ENCODE measurements at places on chromosomes 4 and X.

DNA sequence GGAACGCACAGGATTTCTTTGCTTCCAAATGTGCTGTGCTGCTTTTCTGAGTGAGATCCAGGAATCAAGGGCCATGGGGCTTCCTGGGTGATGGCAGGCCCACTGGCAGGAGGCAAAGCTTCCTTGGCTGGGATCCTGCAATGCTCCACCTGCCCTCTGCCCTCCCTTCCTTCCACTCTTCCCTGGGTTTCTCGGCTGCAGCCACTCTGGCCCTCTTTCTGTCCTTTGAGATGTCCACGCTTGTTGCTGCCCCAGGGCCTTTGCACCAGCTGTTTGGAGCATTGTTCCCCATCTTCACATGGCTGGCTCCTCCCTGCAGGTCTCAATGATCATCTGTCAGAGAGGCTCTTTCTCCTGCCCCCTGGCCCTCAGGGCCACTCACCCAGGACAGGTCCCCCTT lies 78.9 kb downstream of the PSAPL1 start:
- no peak for DNase-seq

GRCh38 chrX:2767631-2768455 lies 16.0 kb downstream of the XG start:
- no peak for DNase-seq

DNA sequence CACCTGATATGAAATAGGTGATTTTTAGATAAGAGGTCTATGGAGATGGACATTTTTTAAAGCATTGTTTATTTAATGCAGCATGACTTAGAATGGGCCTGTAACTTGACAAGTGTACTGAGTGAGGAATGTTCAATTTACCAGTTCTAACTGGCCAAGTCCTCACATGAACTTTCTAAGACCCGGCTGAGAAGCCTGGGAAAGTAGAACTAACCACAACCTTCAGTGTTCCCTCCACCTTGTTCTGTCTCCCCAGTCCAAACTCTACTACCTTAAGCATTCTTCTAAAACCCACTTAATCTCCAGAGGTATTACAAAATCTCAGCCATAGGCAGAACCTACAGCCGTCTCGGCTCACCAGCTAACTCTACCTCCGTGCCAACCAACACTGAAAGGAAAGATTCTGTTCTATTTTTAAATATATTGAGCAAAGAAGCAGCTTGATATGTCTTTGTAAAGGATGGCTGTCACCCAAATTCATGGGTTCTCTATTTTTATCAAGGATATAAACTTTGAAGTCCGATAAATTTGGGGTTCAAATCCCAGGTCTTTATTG lies 6.8 kb downstream of the PPARGC1A start:
- no peak for DNase-seq

- DNase-seq = peak; percentile 19
These were observed 1.1 kb upstream of the TLR3 start for GRCh38 chr4:186067757-186068385.

- DNase-seq = no peak
These were observed 90.8 kb downstream of the COL25A1 start for GRCh38 chr4:109211671-109212070.

DNA sequence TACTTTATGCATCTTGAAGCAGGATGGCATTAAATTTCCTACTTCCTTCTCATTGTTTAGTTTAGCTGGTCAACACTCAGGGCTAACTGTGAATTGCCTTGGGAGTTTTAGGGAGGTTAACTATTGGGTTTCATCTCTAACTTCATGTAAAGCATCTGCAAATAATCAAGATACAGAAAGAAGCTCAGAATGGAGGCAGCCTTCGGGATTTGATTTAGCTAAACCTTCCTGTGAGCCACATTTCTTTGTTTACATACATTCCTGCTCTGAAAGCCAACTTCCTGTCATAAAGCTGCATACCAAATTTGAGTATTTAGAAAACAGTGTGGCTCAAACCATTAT lies 131.7 kb upstream of the PCDH18 start:
- DNase-seq = peak; percentile 7

GRCh38 chrX:42237956-42238355 lies 314.6 kb upstream of the CASK start:
- no peak for DNase-seq

GRCh38 chr4:54227256-54228055 lies 1.6 kb upstream of the PDGFRA start:
- DNase-seq = peak; percentile 72

- no peak for DNase-seq
These were observed 56.4 kb downstream of the IRF2 start for GRCh38 chr4:184417802-184418511.

DNA sequence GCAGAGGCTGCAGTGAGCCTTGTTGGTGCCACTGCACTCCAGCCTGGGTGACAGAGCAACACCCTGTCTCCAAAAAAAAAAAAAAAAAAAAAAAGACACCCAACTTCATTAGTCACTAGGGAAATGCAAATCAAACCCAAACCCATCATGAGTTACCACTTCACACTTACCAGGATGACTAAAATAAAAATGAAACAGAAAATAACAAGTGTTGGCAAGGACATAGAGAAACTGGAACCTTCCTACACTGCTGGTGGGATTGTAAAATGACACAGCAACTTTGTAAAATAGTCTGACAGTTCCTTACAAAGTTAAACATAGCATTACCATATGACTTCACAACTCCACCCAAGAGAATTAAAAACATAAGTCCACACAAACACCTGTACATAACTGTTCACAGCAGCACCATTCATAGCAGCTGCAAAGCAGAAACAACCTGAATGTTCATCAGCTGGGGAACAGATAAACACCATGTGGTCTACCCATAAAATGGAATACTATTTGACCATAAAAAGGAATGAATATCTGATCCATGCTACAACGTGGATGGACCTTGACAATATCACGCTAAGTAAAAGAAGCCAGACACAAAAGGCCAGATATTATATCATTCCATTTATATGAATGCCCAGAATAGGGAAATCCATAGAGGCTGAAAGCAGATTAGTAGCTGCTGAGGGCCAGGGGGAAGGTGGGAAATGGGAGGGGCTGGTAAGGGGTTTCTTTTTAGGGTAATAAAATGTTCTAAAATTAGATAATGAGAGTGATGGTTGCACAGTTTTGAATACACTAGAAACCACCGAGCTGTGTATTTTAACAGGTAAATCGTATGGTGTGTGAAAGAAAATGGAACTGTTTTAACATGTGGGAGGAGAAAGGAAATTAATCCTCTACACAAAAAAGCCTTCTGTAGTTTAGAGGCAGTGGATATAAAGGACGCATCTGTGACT lies 18.3 kb downstream of the CD99L2 start:
- DNase-seq = no peak

DNA sequence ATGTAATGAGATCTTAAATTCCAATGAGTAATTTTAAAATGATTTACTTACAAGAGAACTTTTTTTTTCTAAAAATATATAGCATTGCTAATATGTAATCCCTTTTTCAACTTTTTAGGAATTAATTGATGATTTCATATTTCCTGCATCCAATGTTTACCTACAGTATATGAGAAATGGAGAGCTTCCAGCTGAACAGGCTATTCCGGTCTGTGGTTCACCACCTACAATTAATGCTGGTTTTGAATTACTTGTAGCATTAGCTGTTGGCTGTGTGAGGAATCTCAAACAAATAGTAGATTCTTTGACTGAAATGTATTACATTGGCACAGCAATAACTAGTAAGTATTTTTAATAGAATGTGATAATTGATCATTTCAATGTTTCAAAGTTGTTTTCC lies 113.2 kb downstream of the USP9X start:
- no peak for DNase-seq

GRCh38 chr4:68372588-68372987 lies 22.7 kb upstream of the YTHDC1 start:
- DNase-seq = no peak

DNA sequence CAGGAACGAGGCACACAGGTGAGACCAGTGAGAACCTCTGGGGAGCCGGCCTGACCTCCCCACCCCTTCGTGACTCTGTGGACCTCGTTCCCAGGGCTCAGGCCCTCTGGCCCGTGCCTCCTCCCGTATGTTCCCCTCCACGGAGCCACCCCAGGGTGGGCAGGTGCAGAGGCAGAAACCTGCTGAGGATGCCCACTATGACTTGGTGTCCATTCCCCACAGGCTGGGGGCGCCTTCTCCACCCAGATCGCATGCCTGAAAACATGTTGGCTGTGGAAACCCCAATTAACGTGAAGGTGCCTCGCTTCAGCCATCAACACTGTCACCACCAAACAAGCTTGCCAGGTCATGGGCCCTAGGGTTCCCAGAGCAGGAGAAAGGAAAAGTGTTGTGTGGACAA lies 27.0 kb downstream of the BLOC1S4 start:
- no peak for DNase-seq

DNA sequence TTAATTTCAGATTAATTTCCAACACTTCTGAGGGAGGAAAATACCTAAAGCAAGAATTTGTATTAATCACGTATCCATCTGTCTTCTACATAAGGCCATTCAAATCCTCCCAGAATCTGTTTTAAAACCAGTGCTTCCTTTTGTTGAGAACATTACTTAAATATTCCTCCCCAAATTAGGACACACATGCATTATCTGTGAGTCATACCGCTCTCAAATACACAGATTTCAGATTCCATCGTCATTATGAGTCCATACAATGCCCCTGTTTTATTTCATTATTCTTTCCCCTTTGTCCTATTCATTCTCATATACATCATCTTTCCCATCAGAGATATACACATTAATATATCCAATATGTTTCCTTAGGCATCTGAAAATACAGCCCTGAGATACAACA lies 57.3 kb upstream of the PRSS12 start:
- no peak for DNase-seq

GRCh38 chr4:3355266-3355748 lies 62.5 kb downstream of the RGS12 start:
- no peak for DNase-seq

GRCh38 chr4:150001815-150002214 lies 76.4 kb upstream of the DCLK2 start:
- DNase-seq = no peak

- no peak for DNase-seq
These were observed 11.3 kb upstream of the ARAP2 start for GRCh38 chr4:36255577-36255976.

GRCh38 chr4:3384391-3384770 lies 57.4 kb upstream of the HGFAC start:
- no peak for DNase-seq

DNA sequence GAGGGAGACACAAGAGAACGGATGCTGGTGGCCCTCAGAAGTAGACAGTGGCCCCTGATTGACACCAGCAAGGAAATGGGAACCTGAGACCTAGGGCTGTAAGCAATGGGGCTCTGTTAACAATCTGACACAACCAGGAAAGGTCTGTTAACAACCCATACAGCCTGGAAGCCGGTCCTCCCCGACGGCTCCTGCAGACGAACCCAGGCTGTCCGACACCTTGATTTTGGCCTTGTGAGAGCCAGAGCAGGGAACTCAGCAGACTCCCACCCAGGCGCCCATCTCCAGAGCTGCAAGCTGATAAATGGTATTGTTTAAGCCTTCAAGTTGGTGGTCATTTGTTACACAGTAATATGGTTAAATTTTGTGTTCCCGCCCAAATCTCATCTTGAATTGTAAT lies 10.2 kb upstream of the CYTL1 start:
- DNase-seq = no peak

- DNase-seq = no peak
These were observed 30.5 kb upstream of the TTC29 start for GRCh38 chr4:146976145-146976544.

DNA sequence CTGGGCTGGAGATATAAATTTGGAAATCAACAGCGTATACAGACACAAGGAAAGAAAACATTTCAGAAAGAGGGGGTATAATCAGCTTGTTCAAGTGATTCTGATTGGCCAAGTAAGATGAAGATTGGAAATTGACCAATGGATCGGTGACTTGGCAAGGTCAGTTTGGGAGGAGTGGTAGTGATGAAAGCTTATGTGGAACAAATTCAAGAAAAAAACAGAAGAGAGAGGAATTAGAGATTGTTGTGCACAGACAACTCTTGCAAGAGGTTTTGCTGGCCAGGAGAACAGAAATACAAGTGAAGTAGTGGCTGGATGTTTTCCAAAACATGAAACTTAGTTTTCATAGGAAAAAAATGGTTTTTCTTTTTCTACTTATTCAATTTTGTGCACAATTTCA lies 16.3 kb downstream of the CD38 start:
- DNase-seq = no peak

GRCh38 chr4:174135936-174136406 lies 147.5 kb downstream of the FBXO8 start:
- peak; percentile 19 for DNase-seq

DNA sequence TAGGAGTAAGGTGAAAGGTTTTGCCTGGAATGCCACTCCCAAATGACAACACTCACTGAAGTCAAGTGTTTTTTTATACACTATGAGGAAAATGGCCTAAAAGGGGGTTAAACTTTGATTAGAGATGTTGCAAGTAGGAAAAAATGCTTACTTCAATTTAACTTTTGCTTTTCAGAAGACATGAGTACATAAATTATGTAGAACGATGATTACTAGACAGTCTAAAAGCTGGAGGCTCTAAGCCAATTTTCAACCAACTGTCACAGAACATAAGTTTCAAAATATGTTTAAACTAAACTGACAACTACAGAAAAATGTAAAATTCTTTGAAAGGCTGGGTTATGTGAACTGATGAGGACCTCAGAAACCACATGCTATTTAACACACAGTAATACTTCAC lies 83.4 kb downstream of the SHISA3 start:
- DNase-seq = no peak

GRCh38 chrX:18789916-18790315 lies 82.5 kb downstream of the PPEF1 start:
- no peak for DNase-seq

- no peak for DNase-seq
These were observed 4.6 kb downstream of the FAT4 start for GRCh38 chr4:125319311-125319710.

DNA sequence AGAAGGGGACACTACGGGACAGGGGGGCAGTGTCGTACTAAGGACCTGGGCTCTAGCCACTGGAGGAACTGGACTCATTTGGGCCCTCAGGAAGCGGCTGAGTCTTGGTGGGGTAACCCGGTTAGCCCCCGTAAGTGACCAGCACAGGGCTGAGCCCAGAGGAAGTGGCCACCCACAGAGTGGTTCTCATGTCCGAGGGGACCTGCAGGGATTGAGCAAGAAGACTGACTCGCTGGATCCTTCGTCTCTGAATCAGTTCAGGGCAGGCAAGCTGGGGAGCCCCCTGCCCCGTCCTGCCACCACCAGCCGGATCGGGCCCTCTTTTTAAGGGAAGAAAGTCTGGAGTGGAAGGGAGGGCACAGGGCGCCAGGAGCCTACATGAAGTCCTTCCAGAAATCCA lies 719 bp upstream of the BGN start:
- no peak for DNase-seq

DNA sequence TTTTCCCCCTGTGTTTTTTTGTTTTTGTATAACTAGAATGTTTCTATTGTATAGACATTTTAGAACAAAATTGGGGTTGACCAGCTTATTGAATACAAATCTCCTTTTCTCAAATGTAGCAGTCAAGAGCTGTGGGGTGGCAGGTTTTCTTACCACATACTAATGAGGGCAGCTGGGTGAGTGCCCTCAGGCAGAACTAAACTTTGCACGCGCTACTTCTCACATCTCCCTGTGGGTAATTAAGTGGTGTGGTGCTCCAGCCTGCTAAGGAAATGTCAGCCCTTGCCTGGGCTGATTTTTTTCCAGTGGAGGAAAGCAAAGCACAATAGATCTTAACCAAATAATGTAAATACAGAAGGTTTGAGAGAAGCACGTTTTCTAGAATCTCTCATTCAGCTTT lies 717.6 kb upstream of the TENM3 start:
- DNase-seq = peak; percentile 36

Measured in NCI-H526 (cell line).